NCI-H2081 treated with DMSO at 0.1 percent for 48 hours (cell line): ENCODE measurements at places on chromosomes 16 and 17.

- no peak for DNase-seq
Measured at GRCh38 chr16:47069313-47069712, 74.4 kb downstream of the NETO2 start.

GRCh38 chr17:21001111-21001812, 41.5 kb downstream of the USP22 start:
- no peak for DNase-seq

DNA sequence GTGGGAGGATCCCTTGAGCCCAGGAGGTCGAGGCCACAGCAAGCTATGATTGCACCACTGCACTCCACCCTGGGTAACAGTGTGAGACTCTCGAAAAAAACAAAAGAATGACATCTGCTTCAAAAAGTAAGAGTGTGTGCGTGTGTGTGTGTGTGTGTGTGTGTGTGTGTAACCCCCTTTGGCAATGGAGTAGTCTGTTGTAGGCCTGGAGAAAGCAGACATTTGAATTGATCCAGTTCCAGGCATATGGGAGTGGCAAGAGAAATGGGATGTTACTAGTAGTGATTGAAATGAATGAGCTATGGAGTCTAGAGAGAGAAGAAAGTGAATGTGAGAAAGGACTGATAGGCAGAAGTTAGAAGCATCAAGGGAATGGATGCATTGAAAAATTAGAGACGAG, 9.9 kb downstream of the CASC3 start:
- no peak for DNase-seq

- no peak for DNase-seq
Measured at GRCh38 chr16:9957002-9957401, 225.2 kb downstream of the GRIN2A start.

GRCh38 chr17:29461483-29462206, 71.5 kb downstream of the TAOK1 start:
- no peak for DNase-seq

DNA sequence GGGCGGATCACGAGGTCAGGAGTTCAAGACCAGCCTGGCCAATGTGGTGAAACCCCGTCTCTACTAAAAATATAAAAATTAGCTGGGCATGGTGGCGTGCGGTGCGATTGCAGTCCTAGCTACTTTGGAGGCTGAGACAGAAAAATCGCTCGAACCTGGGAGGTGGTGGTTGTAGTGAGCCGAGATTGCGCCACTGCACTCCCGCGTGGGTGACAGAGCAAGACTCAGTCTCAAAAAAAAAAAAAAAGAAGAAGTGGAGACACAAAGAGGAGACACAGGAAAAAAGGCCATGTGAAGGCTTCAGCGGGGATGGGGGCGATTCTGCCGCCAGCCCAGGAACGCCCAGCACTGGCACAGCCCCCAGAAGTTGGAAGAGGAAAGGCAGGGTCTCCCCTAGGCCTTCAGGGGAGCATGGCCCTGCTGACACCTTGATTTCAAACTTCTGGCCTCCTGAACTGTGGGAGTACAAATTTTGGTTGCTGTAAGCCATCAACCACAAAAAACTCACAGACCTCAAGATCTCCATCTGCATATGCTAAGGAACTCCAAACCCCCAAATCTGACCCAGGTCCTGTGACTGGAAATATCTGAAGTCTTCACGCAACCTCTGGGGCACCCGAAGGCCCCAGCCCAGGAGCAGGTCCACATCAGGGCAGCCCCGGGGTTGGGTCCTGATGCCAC, 7.0 kb downstream of the SGSH start:
- no peak for DNase-seq

DNA sequence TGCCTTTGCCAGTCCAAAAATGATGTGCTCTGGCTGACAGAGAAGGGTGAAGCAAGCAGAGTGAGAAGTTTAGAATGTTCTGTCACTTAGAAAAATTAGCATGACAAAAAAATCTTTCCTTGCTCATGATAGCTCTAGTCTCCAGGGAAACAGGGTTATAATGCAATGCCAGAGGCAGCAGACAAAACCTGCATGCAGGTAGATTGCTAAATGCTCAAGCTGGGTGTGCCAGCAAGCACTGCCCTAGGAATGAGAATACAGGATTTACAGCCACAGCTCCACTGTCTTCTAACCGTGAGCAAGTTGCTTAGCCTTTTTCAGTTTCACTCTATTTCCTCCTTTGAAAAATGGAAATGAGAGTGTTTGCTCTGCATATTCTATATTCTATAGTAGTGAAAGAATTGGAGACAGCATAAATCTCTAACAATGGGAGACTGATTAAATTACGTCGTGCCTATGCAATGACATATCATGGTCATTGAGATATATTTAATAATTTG, 516.6 kb upstream of the C16orf82 start:
- DNase-seq: no peak

DNA sequence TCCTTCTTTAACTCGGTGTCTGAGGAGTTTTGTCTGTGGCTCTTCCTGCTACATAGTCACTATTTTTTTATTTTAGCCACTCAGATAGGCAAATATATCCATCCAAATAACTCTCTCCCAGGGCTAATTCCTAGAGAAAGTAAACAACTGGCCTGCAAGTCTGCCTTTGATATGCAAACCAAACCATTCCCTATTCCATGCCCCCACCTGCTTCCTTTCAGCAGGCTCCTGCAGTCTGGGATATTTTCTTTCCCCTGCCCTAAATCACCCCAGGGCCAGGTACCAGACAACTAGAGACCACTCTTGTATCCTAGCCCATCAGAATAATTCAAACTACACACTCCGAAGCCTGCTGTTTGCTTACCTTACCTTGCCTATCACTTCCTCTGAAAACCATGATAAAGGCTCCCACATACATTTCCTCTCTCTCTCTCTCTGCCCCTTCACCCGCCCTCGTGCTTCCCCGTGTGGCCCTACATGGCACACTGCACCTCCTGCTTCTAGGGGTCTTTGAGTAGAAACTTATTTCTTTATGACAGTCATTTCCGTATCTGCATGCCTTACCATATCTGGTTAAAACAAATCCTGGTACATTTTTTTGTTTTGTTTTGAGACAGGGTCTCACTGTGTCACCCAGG, 8.3 kb downstream of the CD300H start:
- DNase-seq: no peak

DNA sequence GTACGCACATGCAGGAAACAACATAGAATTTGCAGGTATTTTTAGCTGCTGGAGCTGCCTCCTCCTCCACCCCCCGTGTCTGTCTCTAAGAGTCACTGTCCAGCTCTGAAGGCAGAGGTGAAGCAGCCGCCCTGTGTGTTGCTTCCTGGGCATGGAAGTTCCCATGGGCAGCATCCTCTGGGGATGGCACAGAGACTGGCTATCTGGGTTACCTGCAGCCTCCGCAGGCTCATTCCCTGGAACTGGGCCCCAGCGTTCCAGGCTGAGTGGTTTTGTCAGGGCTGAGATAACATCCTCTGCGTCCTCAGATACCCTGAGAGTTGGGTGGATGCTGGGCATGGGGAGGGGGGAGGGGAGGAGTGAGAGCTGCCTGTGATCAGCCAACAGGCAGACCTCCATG, 41.5 kb upstream of the MRTFB start:
- DNase-seq: no peak

- no peak for DNase-seq
Measured at GRCh38 chr17:81043725-81044427, 8.9 kb downstream of the BAIAP2 start.
